Effector CD8-positive, alpha-beta T cell (primary cell): ENCODE measurements at places on chromosomes 7 and 10.

- DNase-seq: no peak
Measured at GRCh38 chr7:151167197-151167961, at the start of gene GBX1. Gene GBX1, minus strand, starts transcription at chr7:151167694. Its CDS starts 146 bp downstream, at chr7:151167548.

DNA sequence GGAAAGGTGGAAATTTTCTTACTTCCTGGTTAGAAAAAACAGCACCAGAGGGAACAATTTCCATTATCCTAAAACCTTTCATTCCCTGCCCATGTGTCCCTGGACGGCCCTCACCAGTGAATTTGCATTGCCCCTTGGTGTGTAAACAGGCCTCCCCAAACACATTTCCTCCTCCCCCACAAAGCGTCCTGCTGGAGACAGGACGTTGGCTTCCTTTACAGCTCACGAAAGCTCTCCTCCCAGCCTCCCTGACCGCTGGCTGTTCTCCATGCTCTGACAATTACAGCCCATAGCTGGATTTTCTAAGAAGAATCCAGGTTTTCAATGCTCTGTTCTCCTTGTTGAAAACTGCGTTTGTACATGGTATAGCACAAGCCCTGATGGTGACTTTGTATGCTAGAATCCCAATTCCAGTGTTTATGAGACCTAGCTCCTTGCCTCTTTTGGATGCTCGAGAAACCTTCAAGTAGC is 724.2 kb upstream of the CELF2 start:
- no peak for DNase-seq

- DNase-seq: no peak
Measured at GRCh38 chr7:138872576-138872975, 74.6 kb upstream of the ATP6V0A4 start.

- DNase-seq: no peak
Measured at GRCh38 chr10:70348228-70348850, 34.1 kb downstream of the LRRC20 start.

- DNase-seq: no peak
Measured at GRCh38 chr7:131068604-131069021, 259.1 kb upstream of the MKLN1 start.

- DNase-seq: no peak
Measured at GRCh38 chr10:132120734-132121510, 55.2 kb downstream of the JAKMIP3 start.

- no peak for DNase-seq
Measured at GRCh38 chr10:48801001-48801421, 116.3 kb downstream of the WDFY4 start.

GRCh38 chr10:91197127-91197526 is 23.3 kb upstream of the PCGF5 start:
- no peak for DNase-seq

DNA sequence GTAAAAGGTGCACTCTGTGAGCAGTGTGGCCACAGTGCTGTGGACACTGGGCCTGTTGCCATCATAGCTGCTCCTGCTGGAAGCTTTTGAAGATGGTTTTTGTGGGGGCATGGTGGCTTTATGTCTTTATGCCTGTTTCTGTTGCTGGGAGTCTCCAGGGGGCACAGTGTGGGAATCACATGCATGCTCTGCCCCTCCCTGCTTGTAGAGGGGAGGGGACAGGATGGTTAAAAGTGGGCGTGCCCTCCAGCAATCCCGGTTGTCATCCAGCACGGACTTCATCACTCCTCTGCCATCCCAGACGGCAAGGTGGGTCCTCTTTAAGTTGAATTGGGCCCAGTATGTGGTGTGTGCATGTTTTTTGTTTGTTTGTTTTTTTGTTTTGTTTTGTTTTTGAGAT is 20.2 kb downstream of the OGDH start:
- no peak for DNase-seq

GRCh38 chr7:131618391-131618790 is 62.0 kb upstream of the PODXL start:
- no peak for DNase-seq

DNA sequence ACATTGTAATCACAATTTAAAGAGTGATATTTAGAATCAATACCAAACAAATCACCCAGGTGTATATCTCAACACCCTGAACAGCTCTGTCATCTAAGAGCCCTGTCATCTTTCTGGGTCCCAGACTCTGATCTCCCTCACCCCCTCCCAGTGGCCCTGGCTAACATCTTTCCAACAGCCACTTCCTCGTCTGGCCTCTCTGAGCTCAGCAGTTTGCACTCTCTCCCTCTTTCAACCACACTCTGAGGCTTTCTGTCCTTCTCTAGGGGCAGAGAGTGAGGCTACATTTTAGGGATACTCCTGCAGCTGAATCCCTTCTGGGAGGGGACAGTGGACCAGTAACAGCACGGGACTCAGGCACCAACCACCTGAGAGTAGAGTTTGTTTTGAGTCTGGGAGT is 17.1 kb upstream of the PRRT4 start:
- no peak for DNase-seq

- DNase-seq: no peak
Measured at GRCh38 chr7:121557034-121557892, 161.2 kb upstream of the FAM3C start.

DNA sequence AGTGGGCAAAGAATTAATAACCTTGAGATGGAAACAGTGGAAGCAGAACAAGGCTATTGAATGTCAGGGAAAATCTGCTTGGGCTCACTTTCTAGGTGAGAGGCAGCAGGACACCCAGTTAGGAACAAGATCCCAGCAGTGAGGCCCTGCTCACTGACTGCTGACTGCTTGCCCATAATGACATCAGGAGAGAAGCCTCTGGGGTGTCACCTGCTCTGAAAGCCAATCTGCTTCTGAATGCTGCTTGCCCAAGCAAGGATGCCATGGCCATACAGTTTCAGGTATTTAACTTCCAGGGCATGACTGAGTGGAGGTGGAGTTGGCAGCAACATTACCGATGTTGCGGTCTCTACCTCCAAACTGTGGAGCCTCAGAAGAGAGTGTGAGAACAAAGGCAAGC is 11.7 kb upstream of the WAPL start:
- DNase-seq: no peak

- DNase-seq: peak; percentile 69
Measured at GRCh38 chr7:73738220-73738611, 386 bp downstream of the ABHD11 start.

DNA sequence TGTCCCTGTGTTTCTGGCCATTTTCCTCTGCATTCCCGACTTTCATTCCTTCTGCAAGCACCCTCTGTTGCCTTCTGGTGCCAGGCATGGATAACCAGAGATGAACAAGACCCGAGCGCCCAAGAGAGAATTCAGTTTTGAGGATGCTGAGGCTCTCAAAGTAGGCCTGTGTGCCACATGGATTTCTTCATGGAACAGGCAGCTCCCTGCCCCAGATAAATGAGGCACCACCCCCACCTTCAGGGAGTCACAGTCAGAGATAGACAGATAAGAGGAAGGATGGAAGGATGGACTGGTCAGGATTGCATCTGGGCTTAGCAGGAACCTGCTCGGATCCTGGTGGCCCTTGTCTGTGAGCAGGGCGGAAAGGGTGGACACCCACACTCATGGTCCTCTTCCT is 49.4 kb downstream of the ADCYAP1R1 start:
- DNase-seq: no peak

- no peak for DNase-seq
Measured at GRCh38 chr7:84913731-84914130, 273.1 kb downstream of the SEMA3D start.

DNA sequence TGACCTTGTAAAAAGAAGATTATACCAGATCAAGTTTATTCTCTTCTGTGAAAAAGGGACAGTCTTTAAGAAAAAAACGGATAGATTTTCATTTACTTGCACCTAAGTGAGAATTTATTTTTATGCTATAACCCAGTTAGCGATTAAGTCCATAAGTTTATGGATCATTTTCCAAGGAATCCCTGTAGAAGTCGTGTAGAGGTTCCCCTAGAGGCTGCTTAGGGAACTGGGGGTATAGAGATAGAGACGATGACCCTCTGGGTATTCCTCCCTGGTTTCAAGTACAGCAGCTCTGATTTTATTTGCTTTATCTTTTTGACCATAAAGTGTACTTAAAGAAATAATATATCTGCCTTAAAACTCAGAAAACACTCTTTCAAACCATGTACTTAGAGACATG is 648.4 kb upstream of the LRRTM3 start:
- DNase-seq: no peak

DNA sequence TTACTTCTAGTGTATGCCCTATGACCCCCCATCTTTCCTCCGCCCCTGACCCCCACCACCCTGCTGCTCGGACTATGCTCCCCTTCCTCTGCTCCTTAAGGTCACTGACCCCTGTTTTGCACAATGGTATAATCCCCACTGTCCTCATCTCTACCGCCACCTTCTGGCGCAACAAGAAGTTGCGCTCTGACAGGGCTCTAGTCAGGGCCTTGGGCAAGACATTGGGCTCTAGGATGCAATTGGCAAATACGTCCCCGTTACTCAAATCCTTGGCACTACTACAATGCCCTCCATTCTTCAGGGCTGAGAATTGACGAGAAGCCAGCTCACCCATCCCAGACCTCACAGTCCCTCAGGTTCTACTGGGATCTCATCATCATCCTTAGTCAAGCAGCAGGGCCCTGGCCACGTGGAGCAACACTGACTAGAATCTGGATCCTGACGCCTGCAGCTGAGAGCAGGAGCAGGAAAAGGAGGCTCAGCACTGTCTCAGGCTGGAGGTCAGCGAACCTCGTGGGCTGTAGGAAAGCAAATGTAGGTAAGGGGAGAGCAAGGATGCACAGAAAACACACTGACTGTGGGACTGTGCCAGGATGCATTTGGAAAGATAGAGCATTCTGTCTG is 10.6 kb downstream of the LRIT2 start:
- DNase-seq: peak; percentile 10

GRCh38 chr7:159007364-159007995 is 137.2 kb downstream of the VIPR2 start:
- no peak for DNase-seq

- no peak for DNase-seq
Measured at GRCh38 chr10:112653851-112654250, 206.8 kb downstream of the VTI1A start.

DNA sequence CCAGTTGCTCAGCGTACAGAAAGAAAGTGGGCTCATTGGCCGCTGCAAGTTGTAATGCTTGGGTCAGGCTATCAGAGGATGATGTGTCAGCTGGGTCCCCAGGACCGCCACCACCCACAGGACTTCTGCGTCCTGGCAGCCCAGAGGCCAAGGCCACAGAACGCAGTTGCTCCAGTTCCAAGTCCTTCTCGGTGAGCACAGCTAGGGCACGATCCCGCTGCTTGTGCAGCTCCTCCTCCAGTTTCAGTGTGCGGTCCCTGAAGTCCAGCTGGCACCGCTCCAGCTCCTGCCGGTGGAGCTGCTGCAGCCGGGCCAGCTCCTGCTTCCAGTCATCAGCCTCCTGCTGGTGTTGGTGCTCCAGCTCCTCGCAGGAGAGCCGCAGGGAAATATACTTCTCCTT is 3.0 kb downstream of the GCC1 start:
- DNase-seq: no peak

GRCh38 chr7:6623589-6624245 is 8.3 kb downstream of the ZNF853 start:
- DNase-seq: no peak

DNA sequence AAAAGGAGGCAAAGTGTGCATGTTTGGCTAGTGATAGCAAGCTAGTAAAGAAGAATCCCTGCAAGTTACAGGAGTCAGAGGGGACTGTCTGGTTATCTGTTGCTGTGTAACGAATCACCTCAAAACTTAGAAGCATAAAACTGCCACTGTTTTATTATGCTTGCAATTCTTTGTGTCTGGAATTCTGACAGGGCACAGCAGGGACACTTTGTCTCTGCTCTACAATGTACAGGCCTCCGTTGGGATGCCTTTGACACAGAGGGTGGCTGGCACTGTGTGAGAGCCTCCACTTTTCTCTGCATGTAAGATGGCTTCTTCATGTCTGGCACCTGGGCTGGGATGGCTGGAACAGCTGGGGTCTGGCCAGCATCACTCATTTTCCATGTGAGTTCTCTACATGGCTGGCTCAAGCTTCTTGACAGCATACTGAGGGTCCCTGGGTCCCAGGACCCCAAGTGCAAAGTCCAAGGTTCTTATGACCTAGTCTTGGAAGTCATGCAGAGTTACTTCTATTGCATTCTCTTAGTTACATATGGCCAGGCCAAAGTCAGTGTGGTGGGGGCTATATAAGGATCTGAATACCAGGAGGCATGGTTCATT is 276.9 kb downstream of the RPS24 start:
- DNase-seq: no peak

- no peak for DNase-seq
Measured at GRCh38 chr10:102682416-102682815, 31.8 kb downstream of the ARL3 start.
